Keratinocyte (primary cell): ENCODE measurements at places on chromosomes 4 and X. TPM values are rescaled to one million over a fixed set of nuclear protein-coding genes. Genes with fewer than 3 reads are reported as not detected.

The TREX2 gene
- 0.28 to 0.49 TPM (median 0.31 TPM) in 3 replicates for polyA plus RNA-seq

DNA sequence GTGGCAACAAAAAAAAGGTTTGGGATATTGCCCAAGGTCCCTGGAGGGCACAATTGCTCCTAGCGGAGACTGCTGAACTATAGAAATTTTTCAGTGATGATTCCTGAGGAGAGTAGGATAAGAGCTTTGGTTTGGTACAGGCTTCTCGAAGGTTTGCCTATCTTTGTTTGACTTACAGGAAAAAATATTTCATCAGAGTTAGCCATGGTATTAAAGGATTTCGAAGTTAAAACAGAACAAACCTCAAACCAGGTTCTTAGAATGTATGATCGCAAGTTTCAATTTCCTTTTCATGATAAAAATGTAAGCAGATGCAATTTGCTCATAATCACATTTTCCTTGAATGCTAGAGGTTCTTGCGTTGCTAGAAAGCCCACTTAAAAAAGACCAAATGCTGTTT, 1.7 kb downstream of the EGFL6 start:
- DNase-seq, result no peak

- no peak for DNase-seq
These were observed 23.2 kb upstream of the ANOS1 start for GRCh38 chrX:8755116-8755515.

DNA sequence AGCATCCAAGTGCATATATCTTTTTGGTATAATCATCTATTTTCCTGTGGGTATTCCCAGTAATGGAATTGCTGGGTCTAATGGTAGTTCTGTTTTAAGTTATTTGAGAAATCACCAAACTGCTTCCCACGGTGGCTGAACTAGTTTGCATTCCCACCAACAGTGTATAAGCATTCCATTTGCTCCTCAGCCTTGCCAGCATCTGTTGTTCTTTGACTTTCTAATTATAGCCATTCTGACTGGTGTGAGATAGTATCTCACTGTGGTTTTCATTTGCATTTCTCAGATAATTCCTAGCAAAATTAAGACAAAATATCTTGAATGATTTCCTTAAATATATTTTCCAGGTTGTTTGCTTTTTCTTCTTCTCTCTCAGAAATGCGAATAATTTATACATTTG, 341.1 kb downstream of the GBA3 start:
- no peak for DNase-seq

GRCh38 chr4:159770969-159771368, 668.1 kb downstream of the RAPGEF2 start:
- DNase-seq, result no peak

GRCh38 chr4:71604785-71605184, 179.1 kb downstream of the GC start:
- DNase-seq, result no peak

GRCh38 chrX:110394651-110395050, 36.0 kb downstream of the RTL9 start:
- DNase-seq, result peak; percentile 69

- DNase-seq, result peak; percentile 93
These were observed 35.0 kb downstream of the FBXW7 start for GRCh38 chr4:152500800-152501434.
